Tibial nerve (tissue), 4 donors: ENCODE measurements at places on chromosomes 3 and 15. TPM values are rescaled to one million over a fixed set of nuclear protein-coding genes. Genes with fewer than 3 reads are reported as not detected.

CTNNB1 gene
- total RNA-seq, result 411 TPM

DPPA2 gene
- not detected for total RNA-seq

HTR3E gene
- not detected for total RNA-seq

STXBP5L gene
- 0.44 TPM for total RNA-seq

NLGN1 gene
- 50.7 TPM for total RNA-seq

SLC22A14 gene
- total RNA-seq, result not detected

MAP1A gene
- 17.4 TPM for total RNA-seq

CTXN2 gene
- total RNA-seq, result not detected

GNAT1 gene
- not detected for total RNA-seq

CPNE9 gene
- total RNA-seq, result not detected

SOX14 gene
- not detected for total RNA-seq

CXCR6 gene
- total RNA-seq, result 2.1 TPM

ZNF502 gene
- total RNA-seq, result 4.4 TPM
